SK-N-SH (cell line): ENCODE measurements at places on chromosomes 3 and 15.

DNA sequence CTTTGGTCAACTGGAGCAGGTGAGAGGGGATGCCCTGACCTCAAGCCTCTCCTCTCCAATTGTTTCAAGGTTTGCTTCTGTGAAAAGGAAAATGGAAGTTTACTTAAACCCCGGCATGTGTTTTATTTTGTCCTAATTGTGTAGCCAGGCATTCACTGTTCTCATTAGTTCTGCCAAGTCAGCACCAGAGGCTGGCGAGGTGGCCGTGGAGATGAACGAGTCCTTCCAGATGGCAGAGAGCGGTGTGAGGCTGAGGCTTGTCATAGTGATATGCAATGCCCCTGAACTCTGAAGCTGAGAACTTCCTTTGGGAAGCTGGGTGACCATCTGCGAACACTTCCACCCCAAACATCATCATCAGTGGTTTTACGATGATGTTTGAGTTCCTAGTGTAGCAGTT lies 199.6 kb downstream of the TJP1 start:
- no peak for DNase-seq

DNA sequence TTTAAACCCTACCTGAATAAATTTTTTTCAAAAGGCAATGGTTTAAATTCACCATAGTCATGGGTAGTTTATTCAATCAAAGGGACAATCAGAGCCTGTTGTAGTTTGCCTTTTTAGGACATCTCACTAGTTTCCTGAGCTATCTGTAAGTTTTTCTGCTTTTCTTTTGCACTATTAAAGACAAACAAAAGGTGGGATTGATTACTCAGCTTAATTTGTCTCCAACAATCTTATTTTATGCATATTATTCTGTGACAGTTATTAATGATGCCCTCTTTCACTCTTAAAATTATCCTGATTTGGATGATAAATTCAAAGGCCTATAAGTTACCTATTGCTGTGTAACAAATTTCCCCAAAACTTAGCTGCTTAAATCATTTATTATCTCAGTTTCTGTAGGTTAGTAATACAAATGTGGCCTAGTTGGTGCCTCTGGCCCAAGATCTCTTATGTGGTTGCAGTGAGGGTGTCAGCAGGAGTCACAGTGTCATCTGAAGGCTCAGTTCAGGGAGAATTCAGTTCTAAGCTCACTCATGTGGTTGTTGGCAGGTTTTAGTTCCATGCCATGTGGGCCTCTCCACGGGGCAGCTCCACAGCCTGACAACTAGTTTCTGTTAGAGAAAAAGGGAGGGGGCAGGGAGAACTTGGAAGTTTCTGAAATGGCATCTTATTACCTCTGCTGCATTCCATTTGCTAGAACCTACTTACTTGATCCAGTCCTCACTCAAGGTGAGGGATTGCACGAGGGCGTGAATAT lies 16.0 kb downstream of the ARMC8 start:
- no peak for DNase-seq

DNA sequence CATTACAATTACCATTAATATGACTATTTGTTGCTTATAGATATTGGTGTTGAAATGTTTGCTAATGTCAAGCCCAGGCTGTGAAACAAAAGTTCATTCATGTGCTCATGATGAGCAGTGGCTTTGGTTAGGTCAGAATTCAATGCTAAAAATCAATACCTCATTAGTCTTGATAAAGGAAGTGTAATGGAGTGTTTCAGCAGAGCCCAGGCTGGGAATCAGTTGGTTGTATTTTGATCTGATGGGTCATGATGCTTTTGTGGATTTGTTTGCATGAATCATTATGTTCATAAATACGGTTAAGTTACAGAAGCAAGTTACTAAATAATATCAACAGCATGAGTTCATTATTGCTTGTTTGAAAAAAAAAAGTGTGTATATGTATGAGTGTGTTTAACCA lies 13.6 kb upstream of the ZNF774 start:
- no peak for DNase-seq

DNA sequence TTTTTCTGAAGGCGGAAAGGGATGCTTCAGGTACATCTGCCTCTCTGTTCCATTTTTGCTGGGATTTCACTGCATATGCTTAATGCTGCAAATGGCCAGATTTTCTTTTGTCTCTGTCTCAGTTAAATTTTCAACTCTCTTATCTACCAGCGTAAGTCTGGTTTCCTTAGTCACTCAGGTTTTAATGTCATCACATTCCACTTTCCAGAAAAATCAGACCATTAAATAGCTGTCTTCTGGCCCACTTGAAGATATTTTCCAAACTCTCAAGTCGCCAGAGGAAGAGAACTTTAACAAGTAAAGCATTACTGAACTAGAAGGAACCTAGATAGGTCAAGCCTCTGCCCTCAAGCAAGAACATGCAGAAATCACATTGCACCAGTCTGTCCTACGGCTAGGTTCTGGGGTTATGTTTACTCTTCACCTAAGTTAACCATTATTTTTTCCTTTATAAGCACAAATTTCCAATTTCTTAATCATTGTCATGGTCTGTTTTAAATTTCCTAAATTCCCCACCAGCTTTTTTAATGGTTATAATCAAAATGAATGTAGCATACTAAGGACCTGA lies 26.5 kb downstream of the AVEN start:
- DNase-seq = no peak

GRCh38 chr3:149784064-149784704 lies 8.2 kb downstream of the ANKUB1 start:
- no peak for DNase-seq

- no peak for DNase-seq
Measured at GRCh38 chr15:99117563-99118257, 12.8 kb downstream of the SYNM start.

DNA sequence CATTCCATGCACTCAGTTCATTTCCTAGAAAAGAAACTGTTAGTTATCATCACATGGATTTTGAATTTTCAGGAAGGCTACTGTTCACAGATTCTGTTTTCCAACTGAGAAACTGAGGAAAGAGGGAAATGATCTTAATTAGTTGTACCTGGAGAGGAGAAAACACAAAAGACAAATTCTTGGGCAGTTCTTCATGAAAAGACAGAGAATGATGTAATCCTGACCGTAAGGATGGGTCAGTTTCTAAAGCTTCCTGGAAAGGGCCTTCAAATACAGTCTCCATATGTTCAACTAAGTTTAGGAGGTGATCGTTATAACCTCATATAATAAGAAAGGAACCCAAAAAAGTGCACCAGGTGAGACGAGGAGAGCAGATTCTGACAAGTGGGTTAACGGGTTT lies 44.6 kb downstream of the CA12 start:
- DNase-seq = no peak

- no peak for DNase-seq
Measured at GRCh38 chr3:66098436-66098835, 59.7 kb upstream of the MAGI1 start.

- DNase-seq = no peak
Measured at GRCh38 chr3:7973006-7973405, 528.6 kb upstream of the LMCD1 start.

GRCh38 chr3:14253022-14253706 lies 74.5 kb downstream of the LSM3 start:
- DNase-seq = no peak

DNA sequence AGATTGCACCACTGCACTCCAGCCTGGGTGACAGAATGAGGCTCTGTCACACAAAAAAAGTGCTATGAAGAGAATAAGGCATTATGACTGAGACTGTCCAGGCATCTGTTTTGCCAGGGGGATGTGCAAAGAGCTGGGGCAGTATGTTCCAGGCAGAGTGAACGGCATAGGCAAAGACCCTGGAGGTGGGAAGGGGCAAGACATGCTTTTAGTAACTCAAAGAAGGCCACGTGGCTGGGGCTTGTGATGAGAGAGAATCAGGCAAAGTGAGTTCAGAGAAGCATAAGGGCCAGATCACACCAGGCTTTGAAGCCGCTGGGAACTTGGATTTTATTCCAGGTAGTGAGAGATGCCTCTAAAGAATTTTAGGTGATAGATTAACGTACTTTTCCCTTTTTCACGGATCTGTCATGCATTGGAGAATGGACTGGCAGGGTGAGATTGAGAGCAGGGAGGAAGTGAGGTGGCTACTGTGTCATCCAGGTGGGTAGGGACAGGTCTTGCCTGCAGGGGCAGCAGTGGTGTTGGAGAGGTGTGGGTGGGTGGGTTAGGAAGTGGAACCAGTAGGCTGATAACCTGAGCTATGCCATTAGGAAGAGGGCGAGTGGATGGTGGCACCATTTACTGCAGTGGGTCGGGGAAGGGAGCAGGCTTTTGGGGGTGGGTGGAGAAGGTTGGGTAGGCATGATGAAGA lies 31.7 kb downstream of the ATP2B2 start:
- DNase-seq = no peak

DNA sequence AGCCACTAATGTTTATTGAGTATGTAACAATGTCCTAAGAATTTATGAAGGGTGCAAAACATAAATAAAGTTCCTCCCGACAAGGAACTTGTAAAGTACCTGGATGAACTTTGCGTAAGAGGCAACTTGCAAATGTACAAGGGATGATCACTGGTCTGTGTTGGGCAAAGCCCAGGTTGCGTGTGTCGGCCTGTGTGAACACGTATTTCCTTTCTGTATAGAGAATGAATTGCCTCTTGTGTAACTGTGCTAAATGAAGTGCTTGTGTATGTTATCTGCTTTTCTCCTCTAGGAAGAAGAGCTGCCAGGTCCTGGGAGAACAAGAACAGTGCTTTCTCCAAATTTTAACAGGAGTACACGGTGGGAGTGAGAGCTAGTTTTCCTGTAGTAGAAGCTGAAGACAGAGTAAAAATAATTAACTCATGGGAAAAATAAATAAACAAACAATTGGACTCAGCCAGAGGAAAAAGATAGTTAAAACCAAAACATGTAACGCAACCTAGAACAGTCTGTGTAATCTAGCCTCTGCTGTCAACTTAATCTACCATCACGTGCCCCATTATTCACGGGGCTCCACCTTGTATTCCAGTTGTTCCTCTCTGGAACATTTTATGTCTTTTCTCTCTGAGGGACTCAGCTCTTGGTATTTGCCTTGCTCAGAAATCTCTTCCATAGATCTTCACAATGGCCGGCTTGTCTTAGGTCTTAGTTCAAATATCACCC lies 83.7 kb upstream of the RASGRP1 start:
- no peak for DNase-seq

DNA sequence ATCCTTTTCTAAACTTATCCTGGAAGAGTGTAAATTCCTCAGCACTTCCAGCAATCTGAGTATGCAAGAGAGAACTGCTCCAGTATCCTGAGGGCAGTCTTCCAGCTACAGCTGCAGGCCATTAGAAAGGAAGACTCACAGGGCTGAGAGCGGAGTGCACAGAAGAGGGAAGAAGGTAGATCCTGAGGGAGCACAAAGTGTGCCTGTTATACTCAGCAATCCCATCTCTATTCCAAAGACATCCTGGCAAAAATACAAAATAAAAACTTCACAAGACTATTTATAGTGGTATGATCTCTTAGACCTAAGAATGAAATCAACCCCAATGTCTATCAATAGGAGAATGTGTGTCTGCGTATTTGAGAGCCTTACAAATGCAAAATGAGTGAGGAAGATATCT lies 292.0 kb downstream of the ZIC1 start:
- no peak for DNase-seq

GRCh38 chr3:132573797-132574211 lies 23.3 kb upstream of the ACKR4 start:
- no peak for DNase-seq

DNA sequence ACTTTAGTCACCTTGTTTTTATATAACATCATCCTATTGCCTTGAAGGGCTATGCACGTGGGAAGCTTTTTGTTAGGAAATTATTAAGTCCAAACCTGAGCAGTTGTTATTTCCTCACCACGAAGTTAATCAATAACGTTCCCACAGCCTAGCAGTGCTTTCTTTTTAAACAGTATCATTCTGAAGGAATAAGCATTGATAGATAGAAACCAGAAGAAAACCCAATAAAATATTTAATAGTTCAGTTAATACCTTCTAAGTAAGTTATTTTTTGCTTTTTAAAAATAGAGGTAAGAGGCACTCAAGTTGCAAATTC lies 149.3 kb downstream of the KCNMB2 start:
- DNase-seq = no peak

DNA sequence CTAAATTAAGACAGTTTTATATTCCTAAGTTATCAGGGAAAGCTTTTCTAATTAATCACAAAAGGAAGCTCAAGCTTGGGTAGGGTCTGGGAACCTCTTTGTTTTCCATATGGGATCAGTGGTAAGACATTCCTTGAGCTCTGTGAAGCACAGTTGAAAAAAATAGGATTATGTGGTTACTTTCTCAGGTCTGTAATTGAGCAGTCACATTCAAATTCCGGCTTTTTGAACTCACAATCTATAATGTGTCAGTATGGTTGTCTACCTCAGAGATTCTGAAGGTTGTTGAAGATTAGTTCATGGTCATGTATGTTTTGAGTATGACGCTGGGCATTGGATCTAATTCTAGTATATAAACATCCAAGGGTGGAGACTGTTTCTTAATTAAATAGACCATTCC lies 364.5 kb downstream of the LPP start:
- no peak for DNase-seq

DNA sequence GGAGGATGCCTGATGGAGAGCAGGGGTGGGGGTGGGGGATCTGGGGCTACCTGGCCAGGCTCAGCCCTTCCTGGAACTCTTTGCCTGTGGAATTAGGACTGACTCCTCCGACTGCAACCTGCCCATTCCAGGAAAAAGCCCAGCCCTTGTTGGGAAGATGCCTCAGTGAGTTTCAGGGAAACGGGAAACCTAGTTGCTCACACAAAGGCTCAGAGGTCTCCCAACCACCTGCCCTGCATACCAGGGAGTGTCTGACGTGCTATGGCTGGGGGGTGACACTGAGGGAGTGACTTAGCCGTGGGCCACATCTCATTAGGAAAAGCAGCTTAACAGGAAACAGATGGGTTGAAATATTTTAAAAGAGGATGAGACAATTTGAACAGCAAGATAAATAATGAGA lies 27.9 kb downstream of the CYP8B1 start:
- no peak for DNase-seq

- DNase-seq = no peak
Measured at GRCh38 chr3:128496019-128496601, 3.1 kb upstream of the GATA2 start.

DNA sequence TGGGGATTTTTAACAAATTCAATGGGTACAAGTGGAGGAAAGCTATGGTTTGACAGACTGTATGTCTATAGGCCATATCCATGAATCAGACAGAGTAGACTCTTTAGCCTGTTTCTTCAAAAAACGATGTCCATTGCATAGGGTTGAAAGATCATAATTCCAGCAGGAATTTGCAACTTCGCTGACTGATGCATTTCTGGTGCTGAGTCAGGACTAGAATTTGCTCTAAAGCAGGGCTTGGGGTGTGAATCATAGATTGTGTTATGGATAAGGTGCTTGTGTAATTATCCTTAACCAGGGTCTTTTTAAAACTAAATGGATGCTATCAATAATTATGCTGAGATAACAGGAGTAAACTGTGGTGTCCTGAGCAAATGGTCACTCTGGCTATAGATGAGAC lies 200.4 kb upstream of the TBC1D5 start:
- DNase-seq = no peak

DNA sequence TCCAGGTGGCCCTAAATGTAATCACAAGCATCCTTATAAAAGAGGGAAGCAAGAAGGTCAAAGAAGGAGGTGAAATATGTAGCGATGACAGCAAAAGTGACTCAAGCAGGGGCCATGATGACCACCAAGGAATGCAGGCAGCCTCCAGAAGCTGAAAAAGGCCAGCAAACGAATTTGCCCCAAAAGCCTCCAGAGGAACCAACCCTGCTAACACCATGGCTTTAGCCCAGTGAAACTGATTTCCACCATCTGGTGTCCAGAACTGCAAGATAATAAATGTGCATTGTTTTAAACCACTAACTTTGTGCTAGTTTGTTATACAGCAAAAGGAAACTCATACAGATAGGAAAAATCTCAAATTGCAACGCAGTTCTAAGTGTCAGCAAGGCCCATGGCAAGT lies 23.0 kb upstream of the RBSN start:
- DNase-seq = no peak

- no peak for DNase-seq
Measured at GRCh38 chr3:183933160-183933559, 48.5 kb upstream of the PARL start.
